Thoracic aorta (tissue), 2 donors: ENCODE measurements at places on chromosomes 5 and 9. TPM values are rescaled to one million over a fixed set of nuclear protein-coding genes. Genes with fewer than 3 reads are reported as not detected.

The RGS7BP gene
- total RNA-seq: 31.1 TPM

The LMNB1 gene
- total RNA-seq: 12.7 TPM

- DNase-seq: no peak
Measured at GRCh38 chr5:137752905-137753690, 1.1 kb downstream of the HNRNPA0 start.

The BHMT2 gene
- 14.2 TPM for total RNA-seq

DNA sequence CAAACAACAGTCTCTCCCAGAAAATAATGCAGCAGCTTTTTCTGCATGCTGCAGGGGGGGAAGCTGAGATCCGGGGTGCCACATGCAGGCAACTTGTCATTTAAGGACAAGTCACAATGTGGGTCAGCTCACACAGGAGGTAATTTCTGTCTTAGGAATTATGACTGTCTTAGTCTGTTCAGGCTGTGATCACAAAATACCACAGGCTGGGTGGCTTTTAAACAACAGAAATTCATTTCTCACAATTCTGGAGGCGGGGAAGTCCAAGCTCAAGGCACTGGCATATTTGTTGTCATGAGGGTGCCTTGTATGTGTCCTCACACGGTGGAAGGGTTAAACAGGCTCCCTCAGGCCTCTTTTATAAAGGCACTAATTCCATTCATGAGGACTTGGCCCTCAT is 127.7 kb downstream of the DIRAS2 start:
- DNase-seq: no peak

GRCh38 chr9:89768650-89769071 is 163.8 kb downstream of the GADD45G start:
- no peak for DNase-seq

The TMC1 gene
- not detected for total RNA-seq

DNA sequence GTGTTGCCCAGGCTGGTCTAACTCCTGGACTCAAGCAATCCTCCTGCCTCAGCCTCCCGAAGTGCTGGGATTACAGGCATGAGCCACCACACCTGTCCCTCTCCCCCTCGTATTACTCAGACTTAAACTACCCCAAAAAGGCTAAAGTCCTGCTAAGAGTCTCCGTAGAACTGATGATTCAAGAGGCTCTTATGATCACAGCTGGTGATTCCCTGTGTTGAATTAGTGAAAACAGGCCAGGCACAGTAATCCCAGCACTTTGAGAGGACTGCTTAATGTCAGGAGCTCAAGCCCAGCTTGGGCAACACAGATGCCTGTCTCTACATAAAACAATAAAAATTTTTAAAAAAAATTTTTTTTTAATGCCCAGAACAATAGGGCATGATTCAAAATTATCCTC is 9.2 kb downstream of the CDC26 start:
- no peak for DNase-seq

GRCh38 chr9:110814159-110814558 is 145.6 kb downstream of the MUSK start:
- DNase-seq: no peak

- no peak for DNase-seq
Measured at GRCh38 chr9:134325096-134325812, 1.0 kb upstream of the RXRA start.

The ELOVL7 gene
- total RNA-seq: 18.5 TPM

The PCDHGA9 gene
- total RNA-seq: 18.6 TPM

The ASS1 gene
- 65.4 TPM for total RNA-seq

- no peak for DNase-seq
Measured at GRCh38 chr9:131960851-131961495, 118.7 kb downstream of the MED27 start.

The IL5 gene
- not detected for total RNA-seq

The ARID3C gene
- not detected for total RNA-seq

The IFNK gene
- not detected for total RNA-seq

The LCNL1 gene
- total RNA-seq: not detected

DNA sequence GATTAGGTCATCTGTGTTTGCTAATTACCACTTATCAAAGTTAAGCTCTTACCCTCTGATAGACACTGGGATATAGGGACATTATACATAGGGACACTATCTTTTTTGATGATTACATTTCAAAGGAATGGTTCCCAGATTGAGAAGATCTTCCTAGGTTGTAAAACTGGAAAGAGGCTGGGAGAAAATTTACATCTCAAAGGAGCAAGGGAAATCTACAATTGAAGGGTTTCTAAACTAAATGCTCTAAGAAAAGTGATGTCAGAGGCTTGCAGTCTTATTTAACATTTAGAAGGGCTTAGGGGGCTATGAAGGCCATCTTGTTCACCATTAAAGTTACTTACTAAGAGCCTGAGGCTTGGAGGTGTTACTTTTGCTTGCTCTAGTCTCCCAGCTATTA is 242.8 kb downstream of the PRR16 start:
- no peak for DNase-seq

GRCh38 chr5:143634689-143635088 is 177.3 kb upstream of the HMHB1 start:
- DNase-seq: no peak

DNA sequence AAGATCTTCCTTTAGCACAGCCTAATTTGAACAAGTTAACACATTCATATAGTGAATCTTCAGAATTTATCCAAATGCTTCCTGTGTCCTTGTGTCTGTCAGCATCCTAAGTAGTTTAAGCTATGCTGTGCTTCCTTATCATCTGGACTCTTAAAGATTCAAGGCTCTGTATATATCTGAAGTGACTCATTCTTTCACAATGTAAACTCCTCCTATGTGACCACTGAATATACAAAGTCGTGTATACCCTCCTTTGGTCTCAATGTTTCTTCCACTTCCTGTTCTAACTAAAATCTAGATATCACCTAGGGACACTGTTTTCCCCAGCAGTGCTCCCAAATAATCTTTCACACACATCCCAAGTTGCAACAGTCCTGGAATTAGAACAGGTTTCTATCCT is 935.7 kb upstream of the NUDT12 start:
- no peak for DNase-seq
